ENCODE measurements at places on chromosomes 7 and 10.

DNA sequence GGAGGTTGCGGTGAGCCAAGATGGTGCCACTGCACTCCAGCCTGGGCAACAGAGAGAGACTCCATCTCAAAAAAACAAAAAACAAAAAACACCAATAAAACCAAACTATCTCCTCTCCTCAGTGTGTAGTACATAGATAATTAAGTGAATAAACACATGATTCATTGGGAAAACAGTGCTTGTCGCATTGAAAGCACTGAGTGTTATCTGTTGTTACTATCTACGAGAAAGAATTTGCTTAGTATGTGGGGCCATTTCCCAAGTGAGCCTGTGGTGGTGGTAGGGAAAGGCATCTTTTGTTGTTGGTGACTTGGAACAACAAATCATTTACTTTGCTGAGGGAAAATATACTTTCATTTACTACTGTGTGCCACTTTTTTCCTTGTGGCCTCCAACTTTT lies 42.6 kb downstream of the RSBN1L start:
- DNase-seq: no peak

DNA sequence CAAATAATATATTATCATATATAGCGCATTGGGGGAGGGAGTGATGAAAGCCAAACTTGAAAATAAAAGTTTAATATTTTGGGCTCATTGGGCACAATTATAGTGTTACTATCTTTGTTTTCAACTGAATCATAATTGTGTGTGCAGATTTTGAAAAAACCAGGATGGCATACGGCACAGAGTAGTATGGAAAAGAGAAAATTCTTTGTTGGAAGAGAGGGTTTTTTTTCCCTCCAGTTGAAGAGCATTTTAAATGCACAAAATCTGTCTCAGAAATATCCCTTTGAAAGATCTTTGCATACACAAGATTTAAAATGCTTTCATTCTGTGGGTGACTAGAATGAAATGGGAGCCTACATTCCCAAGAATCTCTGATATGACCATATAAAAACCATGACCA lies 269.6 kb downstream of the EXOC4 start:
- DNase-seq: no peak

- DNase-seq: no peak
Observed at GRCh38 chr7:47266799-47267198, 315.1 kb downstream of the TNS3 start.

GRCh38 chr10:101219139-101219945 lies 9.9 kb downstream of the LBX1 start:
- DNase-seq: no peak

- no peak for DNase-seq
Observed at GRCh38 chr7:1275451-1276381, 43.0 kb downstream of the UNCX start.

- no peak for DNase-seq
Observed at GRCh38 chr7:47799524-47799923, 148.7 kb downstream of the PKD1L1 start.

- no peak for DNase-seq
Observed at GRCh38 chr7:72176875-72177274, 235.3 kb downstream of the CALN1 start.

GRCh38 chr10:25017154-25017590 lies 760 bp downstream of the THNSL1 start:
- no peak for DNase-seq

- DNase-seq: no peak
Observed at GRCh38 chr7:118184565-118184940, 589 bp downstream of the LSM8 start.
